ENCODE measurements at places on chromosomes 5 and 9. TPM values are rescaled to one million over a fixed set of nuclear protein-coding genes. Genes with fewer than 3 reads are reported as not detected.

DNA sequence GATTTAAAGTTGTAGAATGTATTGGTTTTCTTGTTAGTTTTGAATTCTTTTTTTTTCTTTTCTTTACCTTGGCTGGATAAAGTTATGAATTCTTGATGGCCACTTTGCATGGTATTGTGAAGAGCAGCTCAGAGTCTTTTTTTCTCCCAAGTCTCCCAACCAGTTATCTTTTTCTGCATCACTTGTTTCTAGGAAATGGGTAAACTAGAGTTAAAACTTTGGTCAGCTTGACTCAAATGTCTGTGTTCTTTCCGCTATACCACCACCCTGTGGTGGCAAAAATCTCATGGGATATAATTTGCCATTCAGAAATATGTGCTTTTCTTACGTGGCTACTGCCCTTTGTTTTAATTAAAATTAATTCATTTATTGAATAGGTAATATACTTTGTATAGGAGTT is 113.2 kb downstream of the UNC13B start:
- no peaks in the 10 kb centered on the region for H3K27me3 ChIP-seq
- H3K4me1 ChIP-seq: no peaks in the 10 kb centered on the region
- no peak for DNase-seq
- H3K4me3 ChIP-seq: no peak overlapping the region
- no peak overlapping the region for H3K27ac ChIP-seq

DNA sequence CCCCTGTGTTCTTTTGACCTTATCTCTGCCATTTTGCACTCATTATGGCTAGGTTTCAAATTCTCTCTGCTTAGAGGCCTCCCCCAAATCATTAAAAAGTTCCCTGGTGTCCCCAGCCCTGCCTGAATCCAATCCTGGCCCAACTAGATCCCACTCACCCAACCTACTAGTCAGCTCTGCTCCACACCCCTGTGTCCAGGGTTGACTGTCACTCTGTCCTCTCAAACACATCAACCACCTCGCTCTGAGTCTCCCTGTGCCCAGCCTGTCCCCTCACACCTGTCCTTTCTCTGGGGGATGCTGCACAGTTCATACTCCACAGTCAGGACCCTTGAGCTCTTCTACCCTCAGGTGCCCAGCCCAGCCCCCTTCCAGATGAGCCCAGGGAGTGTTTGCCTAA is 154.2 kb upstream of the SV2C start:
- no peaks in the 10 kb centered on the region for H3K4me1 ChIP-seq
- no peaks in the 10 kb centered on the region for H3K27me3 ChIP-seq
- H3K27ac ChIP-seq: no peak overlapping the region
- H3K36me3 ChIP-seq: no peaks in the 10 kb centered on the region

DNA sequence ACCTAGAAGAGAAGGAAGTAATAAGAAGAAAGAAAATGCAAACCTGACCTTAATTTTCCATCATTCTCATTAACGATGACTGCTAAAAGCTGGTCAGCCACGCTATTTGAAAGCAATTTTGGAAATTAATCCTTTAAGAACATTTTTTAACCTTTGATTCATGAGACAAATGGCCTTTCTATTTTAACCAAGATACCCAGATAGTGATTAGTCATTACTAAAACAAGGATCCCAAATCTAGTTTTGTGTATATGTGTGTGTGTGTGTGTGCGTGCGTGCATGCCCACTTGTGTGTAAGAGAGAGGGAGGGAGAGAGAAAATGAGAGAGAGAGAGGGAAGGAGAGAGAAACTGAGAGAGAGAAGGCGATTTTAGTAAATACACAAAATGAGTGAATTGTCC is 329.5 kb downstream of the DEPDC1B start:
- no peak for DNase-seq
- no peak overlapping the region for H3K27ac ChIP-seq
- no peak overlapping the region for H3K4me3 ChIP-seq
- no peaks in the 10 kb centered on the region for H3K4me1 ChIP-seq
- H3K27me3 ChIP-seq: no peaks in the 10 kb centered on the region

DNA sequence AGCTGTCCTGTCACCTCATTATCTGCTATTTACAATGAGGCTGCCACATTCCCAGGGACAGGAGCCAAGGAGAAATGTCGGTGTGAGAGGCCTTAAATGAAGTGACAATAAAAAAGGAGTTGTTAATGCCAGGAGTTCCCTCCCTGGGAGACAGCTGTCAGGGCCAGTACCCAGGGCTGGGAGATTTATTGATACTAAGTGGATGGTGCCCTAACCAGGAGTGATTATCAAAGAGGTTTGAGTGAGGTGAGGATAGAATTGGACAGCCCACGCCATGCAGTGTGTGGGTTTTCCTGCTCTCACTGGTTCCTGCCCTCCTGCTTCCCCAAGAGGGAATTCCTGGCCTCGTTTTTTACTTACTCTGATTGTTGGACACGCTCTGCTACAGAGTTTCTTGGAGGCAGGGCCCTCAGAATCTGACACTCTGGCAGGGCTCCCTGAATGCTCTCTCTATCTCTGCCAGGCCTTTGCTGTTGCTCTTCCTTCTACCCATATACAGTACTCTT is 150.8 kb downstream of the GRIA1 start:
- no peaks in the 10 kb centered on the region for H3K27me3 ChIP-seq
- H3K4me3 ChIP-seq: no peak overlapping the region
- H3K36me3 ChIP-seq: no peaks in the 10 kb centered on the region

Gene NEUROG1
- total RNA-seq: not detected

Data from breast epithelium (tissue), 4 donors.